ENCODE measurements at places on chromosomes 5 and 9. TPM values are rescaled to one million over a fixed set of nuclear protein-coding genes. Genes with fewer than 3 reads are reported as not detected.

- no peak for DNase-seq
These were observed 232.4 kb downstream of the ESM1 start for GRCh38 chr5:54753034-54753433.

DNA sequence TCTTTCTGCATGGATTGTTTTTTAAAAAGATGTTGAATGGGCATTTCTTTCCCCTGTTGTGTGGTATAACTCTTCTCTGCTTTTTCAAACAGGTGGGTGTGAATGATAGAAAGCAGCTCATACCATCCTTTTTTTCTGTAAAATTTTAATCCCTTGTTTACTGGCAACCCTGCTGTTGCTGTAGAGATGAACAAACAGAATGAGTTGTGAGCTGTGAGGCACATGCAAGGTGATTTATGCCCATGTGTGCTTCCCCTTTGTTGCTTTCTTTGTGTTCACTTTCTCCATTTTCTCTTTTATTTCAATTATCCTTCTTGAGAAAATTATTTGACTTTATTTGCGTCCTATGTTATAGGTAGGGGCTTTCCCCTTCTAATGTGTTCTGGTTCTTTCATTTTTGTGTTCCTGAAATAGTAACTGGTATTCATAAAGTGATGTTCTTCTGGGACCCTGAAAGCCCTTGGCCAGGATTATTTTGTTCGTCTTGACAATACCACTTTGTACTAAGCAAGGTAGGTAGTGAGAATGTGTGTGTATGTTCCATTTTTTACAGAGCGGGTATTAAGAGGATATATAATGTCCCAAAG, 79.9 kb downstream of the AOPEP start:
- no peak for DNase-seq

- DNase-seq: no peak
These were observed 424.0 kb downstream of the CDH18 start for GRCh38 chr5:19564036-19564435.

GRCh38 chr9:131178382-131178781, 53.0 kb downstream of the NUP214 start:
- peak; percentile 80 for DNase-seq

DNA sequence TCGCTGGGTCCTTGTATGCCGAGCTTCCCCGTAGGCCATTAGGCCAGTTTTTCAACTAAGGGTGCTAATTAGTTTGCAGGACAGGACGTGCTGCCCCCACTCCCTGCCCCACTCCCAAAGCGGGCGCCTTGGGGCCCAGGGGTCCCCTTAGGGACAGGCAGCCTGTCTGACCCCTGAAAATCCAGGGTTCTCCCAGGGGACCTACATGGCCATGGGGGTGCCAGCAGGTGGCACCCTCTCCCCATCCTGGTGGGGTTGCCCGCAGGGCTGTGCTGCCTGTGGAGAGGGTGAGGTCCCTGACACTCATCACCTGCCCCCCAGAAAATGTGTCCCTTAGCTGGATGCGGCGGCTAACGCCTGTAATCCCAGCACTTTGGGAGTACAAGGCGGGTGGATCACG, 8.5 kb upstream of the CCDC187 start:
- peak; percentile 38 for DNase-seq

DNA sequence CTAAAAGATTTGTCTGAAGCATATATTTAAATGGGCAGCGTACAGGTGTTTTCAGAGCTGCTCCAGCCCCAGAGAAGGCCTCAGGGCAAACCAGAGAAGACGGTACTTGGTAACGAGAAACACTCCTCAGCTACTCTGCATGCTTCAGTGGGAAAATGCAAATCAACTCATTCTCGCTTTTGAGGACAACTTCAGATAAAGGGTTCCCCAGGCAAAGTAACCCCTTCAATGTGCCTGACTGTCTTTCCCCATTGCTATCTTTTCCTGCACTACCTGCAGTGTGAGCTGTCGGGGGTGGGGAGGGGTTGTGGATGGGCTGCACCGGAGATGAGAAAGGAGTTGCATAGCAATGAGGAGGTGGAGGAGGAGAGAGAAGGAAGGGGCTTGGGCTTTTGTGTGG, 339.7 kb upstream of the CLINT1 start:
- no peak for DNase-seq

DNA sequence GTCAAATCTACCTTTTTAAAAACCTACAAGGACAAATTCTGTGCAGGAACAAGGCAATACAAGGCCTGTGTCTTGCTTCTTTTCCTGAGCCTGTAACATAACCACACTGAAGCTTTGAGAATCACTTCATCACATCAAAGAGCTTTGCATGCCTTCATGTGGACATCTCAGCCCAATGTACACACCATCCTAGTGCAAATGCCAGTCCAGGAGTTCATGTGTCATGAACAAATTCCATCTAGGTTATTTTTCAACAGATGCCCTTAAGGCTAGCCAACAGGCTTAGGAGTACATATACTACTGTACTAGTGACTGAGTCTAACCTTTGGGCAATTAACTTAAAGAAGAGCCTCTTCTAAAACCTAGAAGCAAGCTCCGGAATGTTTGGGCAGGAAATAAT, 106.4 kb downstream of the CDH10 start:
- DNase-seq: no peak

DNA sequence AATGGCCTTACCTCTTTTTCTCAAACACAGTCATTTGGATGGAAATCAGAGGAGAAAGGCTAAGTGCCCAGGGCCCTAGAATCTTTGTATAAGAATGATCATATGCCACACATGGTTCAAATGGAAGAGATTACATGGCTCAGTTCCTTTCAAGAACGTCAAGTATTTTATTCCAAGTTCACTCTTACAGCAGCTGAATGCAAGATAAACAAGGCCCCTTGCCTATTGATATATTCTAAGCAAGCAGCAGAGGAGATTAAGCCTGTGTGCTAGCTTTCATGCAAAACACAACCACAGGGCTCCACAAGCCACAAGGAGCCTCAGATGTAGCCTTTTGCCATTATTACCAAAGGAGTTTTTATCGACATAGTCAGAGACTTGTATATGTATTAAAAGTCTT, 55.3 kb upstream of the SLCO6A1 start:
- DNase-seq: no peak

DNA sequence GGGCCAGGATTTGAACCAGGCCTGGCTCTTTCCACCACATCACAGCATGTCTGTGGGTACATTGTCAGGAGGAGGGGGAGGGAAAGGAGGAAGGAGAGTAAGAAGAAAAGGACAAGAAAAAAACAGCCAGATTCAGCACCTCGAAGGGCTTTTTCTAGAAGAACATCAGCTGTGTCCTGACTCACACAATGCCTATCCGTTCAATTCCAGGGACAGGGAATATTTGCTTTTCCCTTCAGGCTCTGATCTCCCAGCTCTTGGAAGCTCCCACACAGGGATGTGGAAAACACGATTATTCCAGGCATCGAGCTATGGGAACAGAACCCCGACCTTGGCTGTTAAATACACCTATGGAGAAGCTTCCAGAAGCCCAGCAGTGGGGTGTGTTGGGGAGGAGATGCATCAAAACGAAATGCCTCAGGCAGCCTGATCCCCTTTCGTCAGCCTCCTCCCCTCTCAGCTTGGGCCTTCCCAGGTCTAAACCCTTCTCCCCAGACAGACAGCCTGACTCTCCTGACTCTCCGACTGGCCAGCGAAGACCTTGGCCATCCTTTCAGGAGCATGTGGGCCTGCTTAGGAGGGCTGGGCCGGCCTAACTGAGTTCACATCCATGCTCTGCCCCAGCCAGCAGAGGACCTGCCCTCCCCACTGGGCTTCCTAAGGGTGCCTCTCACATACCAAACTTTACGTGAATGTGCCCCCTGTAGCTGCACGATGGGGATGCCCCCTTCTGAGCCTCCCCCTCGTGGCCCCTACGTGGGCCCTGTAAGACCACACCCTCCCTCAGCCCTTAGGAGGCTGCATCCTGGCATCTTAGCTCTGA, 54.4 kb downstream of the NEURL1B start:
- DNase-seq: no peak

GRCh38 chr9:34256104-34256503, 73.0 kb downstream of the KIF24 start:
- DNase-seq: no peak

GRCh38 chr5:80215523-80215922, 40.3 kb downstream of the SERINC5 start:
- DNase-seq: no peak

DNA sequence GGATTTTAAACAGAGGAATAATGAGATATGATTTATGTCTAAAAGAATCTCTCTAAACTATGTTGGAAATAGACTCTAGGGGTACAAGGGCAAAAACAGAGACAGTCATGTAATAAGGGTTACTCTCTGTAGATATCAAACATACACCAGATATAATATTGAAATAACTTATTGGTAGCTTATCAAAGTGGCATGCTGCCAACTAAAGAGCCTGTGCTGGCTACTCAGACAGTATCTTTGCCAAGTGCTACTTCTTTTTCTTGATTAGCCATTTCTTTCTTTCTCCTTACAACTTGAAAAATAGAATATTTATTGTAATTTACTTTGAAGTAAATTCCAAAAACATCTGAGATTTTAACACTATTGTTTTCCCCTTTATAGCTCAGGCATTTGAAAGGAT, 34.9 kb downstream of the ZFYVE16 start:
- DNase-seq: no peak

DNA sequence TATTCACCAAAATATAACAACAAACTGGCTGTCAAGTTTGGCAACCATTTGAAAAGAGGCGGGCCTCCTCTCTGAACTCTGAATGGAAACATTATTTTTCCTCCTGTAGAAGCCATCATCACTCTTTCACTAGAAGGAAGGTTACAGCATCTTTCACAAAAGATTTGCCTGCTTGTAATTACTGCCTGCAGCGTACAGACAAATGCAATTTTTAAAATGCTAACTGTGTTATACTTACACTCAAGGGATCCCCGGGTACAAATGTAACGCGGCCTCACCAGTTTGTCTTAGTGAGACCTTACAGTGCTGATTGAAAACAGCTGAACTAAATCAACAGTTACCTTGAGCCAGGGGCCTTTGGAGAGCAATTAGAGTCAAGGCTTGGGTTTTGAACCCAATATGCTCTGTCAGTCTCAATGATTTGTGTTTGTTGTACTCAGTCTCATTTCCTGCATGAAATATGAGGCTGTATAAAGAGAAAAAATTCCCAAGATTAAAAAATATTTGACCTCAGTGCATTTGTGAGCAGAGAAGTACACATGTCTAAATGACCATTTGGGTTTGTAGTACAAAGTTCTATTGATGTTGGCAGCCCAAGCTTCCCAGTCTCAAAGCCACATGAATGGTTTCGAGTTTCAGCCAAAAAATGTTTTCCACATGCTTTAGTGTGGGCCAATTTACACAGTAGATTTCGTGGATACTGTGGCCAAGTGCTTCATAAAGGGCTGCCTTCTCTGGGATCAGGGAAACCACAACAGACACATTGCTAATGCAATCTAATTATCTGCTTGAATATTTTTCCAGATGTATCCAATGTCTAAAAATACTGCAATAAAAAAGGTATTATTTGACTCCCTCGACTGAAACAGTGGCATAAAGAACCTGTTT, 500.0 kb downstream of the SPATA31D1 start:
- DNase-seq: no peak

DNA sequence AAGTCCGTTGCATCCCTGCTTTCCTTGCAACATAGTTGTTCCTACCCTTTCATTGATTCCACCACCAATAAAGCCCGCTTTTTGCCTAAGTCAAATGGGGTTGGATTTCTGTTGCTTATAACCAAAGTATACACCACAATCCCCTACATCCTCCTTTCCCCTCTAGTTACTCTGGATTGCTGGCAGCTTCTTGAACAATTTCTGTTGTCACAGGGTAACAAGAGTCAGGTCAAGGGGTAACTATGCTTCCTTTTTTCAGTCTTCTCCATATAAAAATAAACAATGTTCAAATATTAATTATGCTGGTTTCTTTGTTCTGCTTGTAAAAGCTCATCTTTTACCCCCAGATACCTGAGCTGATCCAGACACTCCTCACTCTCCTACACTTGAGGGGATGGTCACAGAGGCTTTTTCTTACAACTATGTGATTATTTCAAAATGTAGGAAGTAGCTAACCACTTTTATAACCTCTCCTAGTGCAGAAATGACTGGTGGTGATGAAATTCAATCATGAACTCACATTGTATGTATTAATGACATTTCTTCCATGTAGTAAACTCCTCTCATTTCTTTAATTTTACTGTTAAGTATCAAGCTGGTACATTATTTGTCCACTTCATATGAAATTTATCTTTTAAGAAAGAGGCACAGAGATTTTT, 136.5 kb downstream of the SNX18 start:
- DNase-seq: no peak

GRCh38 chr5:144194144-144194543, 23.5 kb downstream of the KCTD16 start:
- no peak for DNase-seq

DNA sequence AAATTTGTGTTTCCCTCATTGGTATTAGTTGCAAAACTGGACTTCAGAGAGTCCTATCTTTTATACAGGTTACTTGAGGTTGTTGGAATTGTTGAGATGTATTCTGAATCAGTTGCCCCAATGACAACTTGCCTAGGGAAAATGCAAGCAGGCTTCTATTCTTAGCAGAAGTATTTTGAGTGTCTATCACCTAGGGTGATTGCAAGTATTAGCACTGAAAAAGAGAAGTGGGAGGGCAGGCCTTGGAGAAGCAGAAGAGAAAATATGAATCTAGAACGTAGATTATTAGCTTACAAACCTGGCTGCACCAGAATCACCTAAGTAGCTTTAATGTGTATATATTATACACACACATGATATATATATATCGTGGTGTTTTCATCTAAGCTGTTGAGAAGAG, 43.2 kb downstream of the ADAMTS12 start:
- no peak for DNase-seq

- DNase-seq: no peak
These were observed 222.7 kb downstream of the DCP2 start for GRCh38 chr5:113199122-113199905.

DNA sequence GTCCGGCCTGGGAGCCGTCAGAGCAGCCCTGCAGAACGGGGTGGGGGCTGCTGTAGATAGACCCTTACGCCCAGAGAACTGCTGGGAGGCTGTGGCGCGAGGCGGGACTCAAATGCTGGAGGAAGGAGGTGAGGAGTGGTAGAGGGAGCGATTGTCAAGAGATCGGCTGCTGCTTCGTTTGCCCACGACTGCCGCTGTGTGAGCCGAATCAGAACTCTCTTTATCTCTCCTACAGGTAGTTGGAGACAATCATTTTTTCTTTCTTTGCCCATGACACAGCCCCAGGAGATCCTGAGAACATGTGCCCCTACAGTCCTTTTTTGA, 456 bp downstream of the ZNF79 start:
- no peak for DNase-seq

DNA sequence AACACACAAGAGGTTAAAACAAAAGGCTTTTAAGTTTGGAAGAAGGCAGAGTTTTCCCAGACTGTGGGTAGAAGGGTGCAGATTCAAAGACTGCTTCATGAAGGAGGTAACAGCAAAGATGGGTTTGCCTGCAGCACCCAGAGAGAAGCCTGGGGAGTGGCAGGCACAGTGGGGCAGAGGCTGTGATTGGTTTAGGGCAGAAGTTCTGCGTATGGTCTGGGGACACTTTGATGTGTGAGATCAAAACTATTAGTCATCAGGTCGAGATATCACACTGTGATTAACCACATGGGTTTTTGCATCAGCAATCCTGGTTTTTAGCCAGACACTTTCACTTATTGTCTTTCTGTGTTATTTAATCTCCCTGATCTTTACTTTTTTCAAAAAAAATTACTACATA, 188.8 kb upstream of the GLRA1 start:
- no peak for DNase-seq

The C5orf24 gene
- 39.8 TPM for total RNA-seq

The PCDHGA8 gene
- total RNA-seq: 0.16 TPM

The CCL27 gene
- not detected for total RNA-seq

The FCN2 gene
- total RNA-seq: not detected

The ARHGEF39 gene
- total RNA-seq: not detected

Measured in naive thymus-derived CD8-positive, alpha-beta T cell (primary cell).